ENCODE measurements at places on chromosomes 3 and 15. TPM values are rescaled to one million over a fixed set of nuclear protein-coding genes. Genes with fewer than 3 reads are reported as not detected.

SLC51A gene
- 35.0 TPM for polyA plus RNA-seq

- DNase-seq = peak; percentile 86
Observed at GRCh38 chr3:150787741-150788370, 24.9 kb upstream of the SIAH2 start.

GRCh38 chr15:49881433-49881832 lies 237.6 kb downstream of the ATP8B4 start:
- DNase-seq = no peak

- DNase-seq = no peak
Observed at GRCh38 chr15:85489773-85490493, 109.5 kb downstream of the AKAP13 start.

DNA sequence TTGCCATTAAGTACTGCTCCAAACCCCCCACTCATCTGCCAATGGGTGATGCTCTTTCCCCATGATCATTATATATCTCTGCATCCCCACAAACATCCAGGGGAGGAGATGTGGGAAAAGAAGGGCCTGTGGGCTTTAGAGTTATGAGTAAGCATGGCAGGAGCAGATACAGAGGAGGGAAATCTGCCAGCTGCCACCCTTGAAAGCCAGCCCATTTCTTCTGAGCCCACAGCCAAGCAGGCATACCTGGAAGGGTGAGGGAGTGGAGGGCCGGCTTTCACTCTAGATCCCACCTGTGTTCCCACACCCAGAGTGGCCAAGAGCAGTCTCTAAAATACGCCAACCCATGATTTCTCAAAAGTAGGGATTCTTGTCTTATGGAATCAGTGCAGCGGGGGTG lies 1.7 kb upstream of the SLC25A38 start:
- no peak for DNase-seq

DNA sequence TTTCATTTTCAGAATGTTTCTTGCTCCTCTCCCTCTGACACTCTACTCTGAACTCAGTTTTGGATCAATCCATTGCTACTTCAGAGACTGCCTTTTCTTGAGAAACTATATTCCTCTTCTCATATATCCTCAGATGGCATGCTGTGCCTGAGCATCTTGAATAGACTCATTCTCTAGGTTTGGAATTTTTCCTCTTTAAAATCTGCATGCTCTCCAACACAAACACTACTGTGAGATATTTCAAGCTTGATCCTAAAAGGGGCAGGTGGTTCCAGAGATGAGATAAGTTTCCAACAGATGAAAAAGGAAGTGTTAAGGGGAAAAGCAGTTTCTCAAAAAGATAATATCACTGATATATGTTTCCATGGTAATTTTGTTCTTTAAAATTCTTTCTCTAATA lies 742.2 kb upstream of the EPHA6 start:
- no peak for DNase-seq
